ENCODE measurements at places on chromosomes 6 and 20.

DNA sequence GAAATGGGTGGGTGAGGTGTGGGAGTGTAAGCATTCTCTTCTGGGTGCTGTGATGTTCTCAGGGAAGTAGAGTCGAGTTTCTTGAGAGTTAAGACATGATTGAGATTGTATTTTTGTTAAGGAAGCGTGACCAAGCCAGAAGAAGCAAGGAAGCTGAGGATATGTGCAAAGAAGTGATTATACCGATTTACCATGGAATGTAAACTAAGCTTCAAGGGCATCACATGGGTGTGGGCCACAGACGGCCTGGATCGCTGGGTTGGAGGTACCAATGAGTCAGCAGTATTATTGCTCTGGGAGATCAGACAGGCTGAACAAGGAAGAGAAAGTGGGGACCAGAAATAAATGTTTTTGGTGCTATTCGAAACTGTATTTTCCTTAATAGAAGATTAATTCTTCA is 184.1 kb upstream of the GMDS start:
- no peak for DNase-seq

DNA sequence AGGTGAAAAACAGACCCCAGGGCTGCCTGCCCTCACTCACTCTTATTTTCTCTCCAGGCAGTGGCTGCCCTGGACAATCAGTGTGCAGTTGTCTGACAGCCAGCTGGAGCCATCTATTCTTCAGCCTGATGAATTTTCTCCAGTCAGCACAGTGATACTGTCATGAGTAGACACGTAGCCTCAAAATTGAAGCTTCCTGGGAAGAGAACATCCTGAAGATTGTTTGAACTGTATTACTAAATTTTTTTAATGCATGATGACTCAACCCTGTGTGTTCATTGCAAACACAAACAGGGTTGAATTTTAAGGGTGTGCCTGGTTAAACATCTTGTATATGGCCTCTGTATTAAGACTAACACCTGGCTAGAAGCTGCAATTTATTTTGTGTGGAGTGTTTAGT is 49.8 kb upstream of the STXBP5 start:
- no peak for DNase-seq

- DNase-seq: no peak
Measured at GRCh38 chr6:142721215-142721920, 223.6 kb downstream of the HIVEP2 start.

DNA sequence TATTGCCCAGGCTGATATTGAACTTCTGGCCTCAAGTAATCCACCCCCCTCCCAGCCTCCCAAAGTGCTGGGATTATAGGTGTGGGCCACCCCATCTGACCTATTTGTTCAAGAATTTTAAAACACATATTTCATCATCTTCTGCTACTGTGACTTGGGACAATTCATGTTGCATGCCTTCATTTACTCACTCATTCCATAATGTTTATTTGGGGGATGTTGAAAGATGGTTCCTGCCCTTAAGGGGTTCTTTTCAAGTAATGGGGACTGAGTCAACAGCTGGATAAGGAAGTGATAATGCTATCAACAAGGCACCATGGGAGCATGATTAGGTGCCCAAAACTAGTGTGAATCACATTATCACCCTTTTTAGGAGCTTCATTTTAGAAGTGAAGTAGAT is 62.0 kb downstream of the CRYBG1 start:
- no peak for DNase-seq

Data from brain (organoid and tissue), 16 donors.